ENCODE measurements at places on chromosomes 1 and 21.

DNA sequence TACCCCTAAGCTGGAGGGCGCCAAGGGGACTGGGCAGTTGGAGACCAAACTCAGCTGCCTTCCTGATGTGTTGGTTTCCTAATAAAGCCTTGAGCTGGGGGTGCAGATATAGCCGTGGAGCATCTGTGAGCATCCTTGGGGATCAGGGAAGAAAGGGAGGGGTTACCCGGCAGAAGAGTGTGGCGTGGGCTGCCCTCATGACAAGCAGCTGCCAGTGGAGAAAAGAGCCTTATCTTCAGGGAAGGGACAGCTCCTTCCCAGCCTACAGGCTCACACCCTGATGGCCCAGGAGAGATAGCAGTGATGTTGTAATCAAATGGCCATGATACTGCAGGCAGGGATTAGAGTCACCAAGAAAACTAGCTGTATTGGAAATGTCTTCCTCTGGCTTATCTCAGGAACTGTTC lies 10.8 kb upstream of the NFASC start:
- no peak for DNase-seq

DNA sequence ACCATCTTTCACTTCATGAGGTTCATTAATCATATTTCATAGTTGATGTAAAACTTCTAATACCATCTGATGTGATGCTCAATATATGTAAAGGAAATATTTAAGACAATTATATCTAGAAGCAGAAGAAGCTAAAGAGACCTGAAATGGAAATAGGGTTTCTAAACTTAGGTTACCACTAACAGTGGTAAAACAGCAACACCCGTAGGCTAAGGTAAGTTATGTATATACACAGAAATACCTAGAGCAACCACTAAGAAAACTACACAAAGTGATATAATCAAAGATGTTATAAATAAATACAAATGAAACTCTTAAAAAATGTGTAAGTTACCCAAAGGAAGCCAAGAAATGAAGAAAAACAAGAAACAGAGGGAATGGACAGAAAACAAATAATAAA lies 61.1 kb upstream of the TNFSF4 start:
- DNase-seq, result no peak

GRCh38 chr1:86155807-86156565 lies 586 bp downstream of the COL24A1 start:
- no peak for DNase-seq

- peak; percentile 67 for DNase-seq
Observed at GRCh38 chr1:218527737-218528136, 182.6 kb downstream of the TGFB2 start.

DNA sequence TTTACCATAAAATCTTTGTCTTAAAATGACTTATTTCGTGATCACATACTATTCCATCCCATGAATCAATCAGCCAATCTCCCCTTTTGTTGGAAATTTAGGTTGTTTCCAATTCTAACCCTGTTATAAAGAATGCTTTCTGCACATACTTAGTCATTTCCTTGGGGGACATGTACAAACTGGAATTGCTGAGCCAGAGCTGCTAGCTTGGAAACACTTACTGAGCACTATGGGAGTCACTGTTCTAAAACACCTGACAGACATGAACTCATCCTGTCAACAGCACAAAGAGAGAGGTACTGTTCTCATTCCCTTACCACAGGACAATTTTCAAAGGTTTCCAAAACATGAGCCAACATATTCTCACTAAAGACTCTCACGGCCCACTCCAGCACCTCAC lies 32.1 kb downstream of the AK2 start:
- DNase-seq, result no peak

DNA sequence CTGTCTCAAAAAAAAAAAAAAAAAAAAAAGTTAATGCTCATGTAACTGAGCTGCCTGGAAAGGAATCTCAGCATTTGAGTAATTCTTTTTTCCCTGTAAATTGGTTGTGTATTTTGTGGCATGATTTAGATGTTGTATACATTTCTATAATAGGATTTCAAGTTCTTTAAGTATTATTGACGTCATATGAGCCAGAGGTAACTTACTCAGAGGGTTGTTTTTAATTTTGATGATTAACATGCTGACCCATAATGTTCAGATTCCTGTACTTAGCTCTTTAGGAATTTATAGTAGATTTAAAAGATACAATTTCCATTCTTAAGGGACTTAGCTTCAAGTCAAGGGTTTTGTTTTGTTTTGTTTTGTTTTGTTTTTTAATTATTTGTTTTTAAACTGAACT lies 120.4 kb downstream of the CACHD1 start:
- DNase-seq, result no peak

DNA sequence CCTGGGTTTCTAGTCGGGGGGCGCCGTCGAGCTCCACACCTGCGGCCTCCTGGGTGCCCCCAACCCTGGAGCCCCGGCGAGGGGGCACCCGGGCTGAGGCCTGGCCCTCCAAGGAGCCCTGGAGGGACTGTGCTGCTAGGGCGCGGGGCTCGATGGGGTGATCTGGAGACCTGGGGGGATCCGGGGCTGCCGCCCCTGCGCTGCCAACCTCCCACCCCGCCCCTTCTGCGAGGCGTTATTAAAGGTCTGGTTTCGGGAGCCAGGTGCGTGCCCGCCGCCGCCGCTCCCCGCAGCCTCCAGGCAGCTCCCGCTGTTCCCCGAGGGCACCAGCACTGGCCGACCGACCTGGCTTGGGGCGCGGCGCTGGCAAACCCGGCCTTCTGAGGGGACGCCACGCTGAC lies 746 bp upstream of the POFUT2 start:
- no peak for DNase-seq

DNA sequence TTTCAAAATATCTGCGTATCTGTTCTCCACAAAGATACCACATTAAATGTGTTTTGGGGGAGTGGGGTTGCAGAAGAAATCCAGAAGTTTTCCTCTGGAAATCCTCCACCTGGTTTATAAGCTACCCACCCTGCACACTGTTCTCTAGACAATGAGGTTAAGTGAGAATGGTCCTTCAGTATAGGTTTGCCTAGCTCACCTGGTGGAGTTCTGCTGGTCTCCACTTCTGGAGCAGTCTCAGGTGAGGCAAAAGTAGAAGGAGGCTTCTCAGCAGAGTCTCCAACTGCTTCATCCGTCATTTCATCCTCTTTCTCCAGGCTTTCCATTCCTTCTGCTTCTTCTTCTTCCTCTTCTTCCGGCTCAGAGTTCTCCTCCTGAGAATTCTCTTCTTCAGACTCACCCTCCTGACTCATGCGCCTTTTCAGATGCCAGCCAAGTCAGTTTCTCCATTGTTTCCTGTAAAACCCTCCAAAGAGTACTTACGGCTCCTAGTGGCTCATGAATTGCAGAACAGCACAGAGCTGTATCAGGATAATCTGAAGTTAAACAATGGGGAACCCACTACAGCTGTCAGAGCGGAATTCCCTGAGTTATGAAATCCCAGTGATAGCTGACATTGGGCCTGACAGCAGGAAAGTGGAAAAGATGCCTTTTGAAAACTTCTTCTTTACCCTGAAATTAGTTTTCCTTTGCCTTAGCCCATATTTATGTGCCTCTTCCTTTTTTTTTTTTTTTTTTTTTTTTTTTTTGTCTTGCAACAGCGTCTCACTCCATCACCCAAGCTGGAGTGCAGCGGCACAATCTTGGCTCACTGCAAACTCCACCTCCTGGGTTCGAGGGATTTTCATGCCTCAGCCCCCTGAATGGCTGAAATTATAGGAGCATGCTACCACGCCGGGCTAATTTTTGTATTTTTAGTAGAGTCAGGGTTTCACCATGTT lies 38.5 kb downstream of the MSTO1 start:
- DNase-seq, result peak; percentile 60

DNA sequence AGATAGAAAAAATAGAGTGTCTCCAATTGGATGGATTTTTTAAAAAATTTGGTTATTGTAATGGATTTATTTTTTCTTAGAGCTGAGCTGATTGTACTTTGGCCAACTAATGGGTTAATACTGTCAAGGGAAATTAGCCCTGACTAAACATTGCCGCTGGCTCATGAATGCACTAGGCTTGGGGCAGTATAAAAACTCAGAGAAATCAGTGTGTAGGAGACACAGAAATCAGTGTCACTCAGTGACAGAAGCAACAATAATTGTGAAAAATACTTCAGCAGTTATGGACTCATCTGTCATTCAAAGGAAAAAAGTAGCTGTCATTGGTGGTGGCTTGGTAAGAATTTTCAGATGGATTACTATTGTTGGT lies at the start of gene KMO:
Gene KMO (plus strand): TSS at position 217 of the 370 bp plus-strand sequence. CDS start 67 bp downstream, at position 284.
- DNase-seq, result no peak

- no peak for DNase-seq
Observed at GRCh38 chr21:32347977-32348376, 44.8 kb downstream of the URB1 start.

DNA sequence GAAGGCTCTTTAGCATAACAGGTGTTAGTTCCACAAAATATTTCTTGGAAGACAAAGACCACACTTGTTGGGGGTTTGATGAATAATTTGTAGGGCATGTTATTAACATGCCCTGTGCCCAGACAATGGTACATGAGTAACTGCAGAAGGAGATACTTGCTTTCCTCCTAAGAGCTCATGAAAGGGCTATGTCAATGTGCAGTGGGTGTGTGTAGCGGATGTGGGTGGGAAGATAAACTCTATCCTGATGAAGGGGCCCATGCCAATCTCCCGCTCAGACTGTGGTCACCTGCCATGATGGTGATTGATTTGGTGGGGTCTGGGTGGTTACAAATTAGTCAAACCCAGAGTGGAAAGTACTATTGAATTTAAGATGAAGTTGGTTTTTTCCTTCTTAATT lies 69.8 kb upstream of the DNAH14 start:
- DNase-seq, result no peak

DNA sequence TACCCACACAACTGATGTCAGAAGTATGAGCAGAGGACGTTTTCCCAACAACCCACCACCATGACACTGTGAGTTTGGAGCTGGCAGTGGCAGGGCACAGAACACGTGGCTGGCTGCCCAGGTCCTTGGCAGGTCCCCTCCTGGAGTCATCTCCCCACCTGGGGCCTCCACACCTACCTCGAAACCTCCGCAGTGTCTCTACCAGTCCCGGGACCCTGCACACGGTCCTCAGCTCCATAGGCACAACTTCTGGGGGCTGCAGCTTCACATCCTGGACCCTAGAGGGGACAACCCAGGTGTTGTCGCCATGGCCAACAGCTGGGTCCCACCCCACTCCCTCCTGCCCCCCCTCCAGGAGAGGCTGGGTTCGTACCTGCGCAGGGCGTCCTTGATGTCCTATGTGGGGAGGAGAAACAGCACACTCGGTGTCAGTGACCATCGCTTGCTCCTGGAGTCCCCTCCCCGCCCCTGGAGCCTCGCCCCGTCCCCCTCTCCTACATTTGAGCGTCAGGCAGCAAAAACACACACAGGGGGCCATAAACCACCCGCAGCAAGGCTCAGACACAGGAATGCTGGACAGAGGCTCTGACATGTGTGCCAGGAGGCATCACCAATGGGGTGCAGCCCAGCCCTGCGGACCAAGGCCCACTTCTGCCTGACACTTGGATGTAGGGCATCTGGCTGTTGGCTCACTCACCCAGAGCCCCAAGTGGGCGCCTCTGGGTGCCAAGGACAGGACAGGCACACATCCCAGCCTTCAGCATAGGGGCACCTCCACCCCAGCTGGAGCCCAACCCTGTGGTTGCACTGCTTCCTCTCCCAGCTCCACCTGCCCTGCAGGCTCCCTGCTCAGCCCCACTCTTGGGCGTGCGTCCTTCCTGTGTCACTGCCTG lies 9.6 kb downstream of the TRIM11 start:
- no peak for DNase-seq
